ENCODE measurements at places on chromosomes 1 and 21.

GRCh38 chr1:87556326-87556725, 227.6 kb downstream of the LMO4 start:
- ATAC-seq = no peak

DNA sequence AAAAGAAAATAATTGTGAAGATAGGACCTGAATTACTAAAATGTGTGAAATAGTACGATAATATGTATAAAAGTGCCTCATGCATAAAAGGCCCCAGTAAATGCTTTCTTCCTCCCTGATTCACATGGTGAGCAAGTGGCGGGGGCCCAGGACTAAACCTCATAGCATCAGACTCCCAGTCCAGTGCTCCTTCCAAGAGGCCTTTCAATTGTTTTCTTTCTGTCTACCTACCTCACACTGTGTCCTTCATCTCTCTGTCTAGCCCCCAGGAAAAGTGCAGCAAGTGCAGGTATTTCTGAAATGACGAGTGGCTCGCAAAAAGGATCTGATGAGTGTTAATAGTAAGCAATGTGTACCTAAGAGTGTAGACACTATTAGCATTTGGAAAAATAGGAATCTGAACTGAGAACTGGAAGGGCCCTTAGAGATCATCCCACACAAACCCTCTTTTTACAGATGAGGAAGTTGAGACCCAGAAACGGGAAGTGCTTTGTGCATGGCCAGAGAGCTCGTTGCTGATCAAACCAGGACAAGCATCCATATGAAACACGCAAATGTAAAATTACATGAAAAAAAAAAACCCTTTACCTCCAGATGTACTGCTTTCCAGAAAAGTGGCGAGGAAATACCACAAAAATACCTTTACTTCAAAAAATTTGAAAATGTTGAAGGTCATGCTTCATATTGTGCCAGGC, 118.2 kb upstream of the HOOK1 start:
- ATAC-seq = no peak

DNA sequence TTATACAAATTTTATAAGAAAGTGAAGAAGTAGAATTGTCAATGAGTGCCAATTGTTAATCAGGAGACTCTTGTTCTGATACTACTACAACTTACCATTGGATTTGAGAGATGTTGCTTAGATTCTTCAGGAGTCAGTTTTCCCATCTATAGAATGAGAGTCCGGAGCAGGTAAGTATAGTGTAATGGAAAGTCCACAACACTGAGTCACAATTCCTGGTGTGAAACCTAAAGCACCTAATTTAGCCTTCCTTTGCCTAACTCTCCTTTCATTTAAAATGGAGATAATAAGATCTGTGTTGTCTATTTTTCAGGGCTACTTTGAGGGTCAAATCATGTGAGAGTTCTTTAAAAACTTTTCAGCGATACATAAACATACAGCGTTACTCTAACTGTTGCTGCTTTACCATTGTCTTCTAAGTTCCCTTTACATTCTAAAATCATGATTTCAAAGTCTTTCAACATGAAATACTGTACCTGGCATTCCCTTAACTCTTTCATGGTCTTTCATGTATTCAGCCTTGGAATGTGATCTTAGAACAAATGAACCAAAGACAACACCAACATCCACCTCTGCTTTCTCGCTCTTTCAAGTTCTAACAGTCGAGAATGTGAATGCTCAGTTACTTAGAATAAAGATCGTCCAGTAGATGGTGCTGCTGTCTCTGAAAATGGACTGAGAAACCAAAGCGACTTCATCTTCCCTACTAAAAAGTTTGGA, 90.9 kb downstream of the SLC30A10 start:
- ATAC-seq = no peak

- ATAC-seq = no peak
Measured at GRCh38 chr1:9079988-9080704, 10.7 kb upstream of the SLC2A5 start.

GRCh38 chr21:15763359-15763758, 33.6 kb downstream of the USP25 start:
- peak; percentile 68 for ATAC-seq

GRCh38 chr1:89611721-89612120, 21.2 kb upstream of the LRRC8C start:
- peak; percentile 71 for ATAC-seq

GRCh38 chr1:234260578-234260977, 112.7 kb upstream of the COA6 start:
- ATAC-seq = peak; percentile 80

DNA sequence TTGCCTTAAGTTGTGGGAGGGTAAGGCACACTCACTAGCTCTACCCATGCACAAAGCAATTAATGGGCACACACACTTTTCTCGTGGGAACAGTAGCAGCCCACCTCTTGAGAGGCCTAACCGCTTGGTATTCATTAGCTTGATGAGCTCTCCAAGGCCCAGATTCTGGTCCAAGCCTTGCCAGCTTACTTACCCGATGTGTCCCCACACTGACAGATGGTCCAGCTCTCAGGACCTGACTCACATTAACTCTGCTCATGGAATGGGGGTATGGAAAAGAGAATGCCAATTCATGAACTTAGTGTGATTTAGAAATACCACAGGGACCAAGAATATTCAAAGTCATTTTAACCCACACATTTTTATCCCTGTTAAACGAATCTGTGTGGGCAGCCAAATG, 106.8 kb upstream of the CACHD1 start:
- no peak for ATAC-seq

DNA sequence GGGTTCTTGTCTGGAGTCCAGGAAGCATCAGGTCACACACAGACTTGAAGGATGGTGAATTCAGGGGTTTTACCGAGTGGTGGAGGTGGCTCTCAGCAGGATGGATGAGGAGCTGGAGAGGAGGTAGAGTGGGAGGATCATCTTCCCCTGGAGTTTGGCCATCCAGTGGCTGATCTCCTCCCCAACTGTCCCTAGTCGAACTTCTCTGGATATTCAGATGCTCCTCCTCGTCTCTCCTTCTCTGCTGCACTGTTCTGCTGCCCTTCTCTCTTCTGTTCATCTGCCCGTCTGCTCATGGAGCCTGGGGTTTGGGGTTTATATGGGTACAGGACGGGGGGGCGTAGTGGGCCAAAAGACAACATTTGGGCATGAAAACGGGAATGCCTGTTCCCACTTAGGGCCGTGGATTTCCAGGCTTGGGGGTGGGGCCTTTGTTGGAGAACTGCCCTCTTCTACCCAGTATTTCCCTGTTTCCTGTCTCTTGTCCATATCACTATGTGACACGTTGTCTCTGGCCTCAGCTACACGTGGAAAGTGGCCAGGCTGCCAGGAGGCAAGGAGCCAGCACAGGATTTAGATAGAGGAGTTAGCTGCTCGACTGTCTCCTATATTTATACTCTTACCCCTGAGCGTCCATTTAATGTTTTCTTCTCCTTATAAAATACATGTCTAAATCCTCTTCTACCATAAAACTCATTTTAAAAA, 76.7 kb downstream of the SIPA1L2 start:
- no peak for ATAC-seq

DNA sequence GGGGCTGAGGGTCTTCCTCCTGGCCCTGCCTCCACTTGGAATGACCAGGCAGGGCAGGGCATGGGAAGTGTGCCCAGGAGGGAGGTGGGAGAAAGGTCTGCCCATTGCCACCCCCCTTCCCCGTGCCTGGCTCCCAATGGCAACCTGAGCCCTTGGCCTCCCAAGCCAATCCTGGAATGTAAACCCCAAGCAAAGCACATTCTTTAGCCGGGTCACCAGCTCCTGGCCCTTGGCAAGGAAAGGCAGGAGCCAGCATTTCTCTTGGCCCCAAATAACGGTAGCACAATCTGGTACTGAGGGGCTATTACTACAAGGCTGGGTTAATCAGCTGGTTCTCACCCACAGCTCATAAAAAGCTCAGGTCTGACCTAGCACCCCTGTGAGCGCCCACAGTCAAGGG, 6.9 kb upstream of the NUAK2 start:
- ATAC-seq = no peak

- ATAC-seq = no peak
Measured at GRCh38 chr1:202254454-202255252, 61.1 kb downstream of the LGR6 start.

- ATAC-seq = peak; percentile 60
Measured at GRCh38 chr21:36852864-36853263, 113.6 kb downstream of the HLCS start.

GRCh38 chr1:204091066-204091465, 18.2 kb downstream of the SOX13 start:
- no peak for ATAC-seq

- ATAC-seq = no peak
Measured at GRCh38 chr1:178330153-178330552, 166.6 kb downstream of the CLEC20A start.

GRCh38 chr1:156060937-156061636, at the start of gene RAB25:
Gene RAB25 (plus strand): TSS chr1:156061160. CDS start chr1:156061401, 241 bp downstream.
- no peak for ATAC-seq

GRCh38 chr1:159554696-159555095, 18.9 kb upstream of the OR10J5 start:
- ATAC-seq = no peak

DNA sequence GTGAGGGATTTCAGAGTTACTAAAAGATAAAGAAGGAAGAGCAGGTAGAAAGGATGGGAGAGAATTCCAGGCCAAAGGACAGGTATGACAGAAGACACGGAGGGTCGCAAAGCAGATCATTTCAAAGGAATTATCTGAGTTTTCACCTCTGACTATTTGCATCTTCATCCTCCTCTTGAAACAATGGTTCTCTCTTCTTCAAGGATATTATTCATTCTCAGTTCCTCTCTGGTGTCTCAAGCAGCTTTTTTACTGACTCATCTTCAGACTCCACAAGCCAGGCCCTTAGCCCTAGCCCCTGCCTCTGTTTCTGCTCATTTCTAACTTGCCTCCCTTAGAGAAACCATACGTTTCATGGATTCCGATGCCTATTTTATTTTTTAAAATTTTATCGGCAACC, 15.0 kb downstream of the DDX59 start:
- no peak for ATAC-seq

DNA sequence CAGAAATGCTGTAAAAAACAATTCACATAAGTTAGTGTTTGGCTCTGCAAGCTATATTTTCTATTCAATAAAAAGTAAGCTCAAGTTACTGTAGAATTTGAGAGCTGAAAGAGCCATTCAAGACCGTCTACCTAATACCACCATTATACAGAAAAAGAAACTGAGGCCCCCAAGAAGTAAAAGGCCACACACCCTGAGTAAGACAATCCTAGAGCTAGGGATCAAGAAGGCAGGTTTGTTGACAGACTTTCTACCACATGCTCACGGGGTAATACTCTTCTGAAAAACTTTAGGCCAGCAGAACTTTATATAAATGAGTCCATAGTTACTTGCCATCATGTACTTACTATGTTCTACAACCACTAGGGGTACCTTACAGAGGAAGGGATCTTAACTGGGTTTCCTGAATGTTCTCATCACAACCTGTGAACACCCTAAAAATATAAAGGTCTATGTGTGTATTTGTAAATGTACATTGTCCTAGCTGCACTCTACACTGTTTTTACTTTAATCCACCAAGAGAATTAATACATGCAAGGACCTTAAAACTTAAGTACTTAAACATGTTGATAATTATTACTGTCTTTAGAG, 2.7 kb downstream of the PSMG1 start:
- no peak for ATAC-seq

GRCh38 chr1:201511941-201512539, 5.1 kb upstream of the CSRP1 start:
- no peak for ATAC-seq

GRCh38 chr1:157390651-157391050, 161.7 kb downstream of the FCRL5 start:
- ATAC-seq = no peak

DNA sequence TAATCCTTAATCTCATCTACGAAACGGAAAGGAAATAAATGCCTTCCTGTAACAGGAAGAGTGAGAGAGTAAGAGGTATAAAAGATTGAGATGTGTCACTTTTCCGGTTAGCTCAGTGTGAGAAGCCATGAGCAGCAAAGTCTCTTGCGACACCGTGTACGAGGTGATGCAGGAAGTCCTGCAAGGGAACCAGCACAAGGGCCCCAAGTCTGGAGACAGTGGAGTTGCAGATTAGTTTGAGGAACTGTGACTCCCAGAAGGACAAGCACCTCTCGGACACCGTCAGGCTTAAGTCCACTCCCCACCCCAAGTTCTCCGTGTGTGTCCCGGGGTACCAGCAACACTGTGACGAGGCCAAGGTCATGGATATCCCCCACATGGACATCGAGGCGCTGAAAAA, 592.3 kb upstream of the ADGRL2 start:
- no peak for ATAC-seq

GRCh38 chr1:18161690-18162089, 54.1 kb downstream of the IGSF21 start:
- ATAC-seq = no peak

GRCh38 chr1:116740746-116741145, 13.5 kb upstream of the CD2 start:
- no peak for ATAC-seq

- no peak for ATAC-seq
Measured at GRCh38 chr1:225378880-225379279, 49.0 kb downstream of the LBR start.

DNA sequence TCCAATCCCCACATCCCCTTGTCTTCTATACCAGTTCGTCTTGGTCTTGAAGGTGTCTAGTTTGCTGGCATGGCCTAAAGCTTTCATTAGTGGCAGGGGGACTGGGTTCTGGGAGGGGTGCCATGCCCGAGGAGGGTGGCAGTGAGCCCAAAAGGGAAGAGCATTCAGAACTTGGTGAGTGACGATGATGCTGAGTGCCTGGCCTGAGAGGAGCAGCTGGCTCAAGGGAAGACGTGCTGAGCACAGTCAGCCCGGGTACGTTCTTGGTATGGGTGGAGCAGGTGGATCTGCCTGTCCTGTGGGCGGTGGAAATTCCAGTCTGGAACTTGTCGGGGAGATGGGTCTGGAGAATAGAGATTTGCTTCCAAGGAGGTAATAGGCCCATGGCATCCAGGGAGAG, 4.6 kb downstream of the FDPS start:
- ATAC-seq = no peak

- ATAC-seq = no peak
Measured at GRCh38 chr1:245207056-245207638, 52.4 kb downstream of the KIF26B start.
